ENCODE measurements at places on chromosomes 5 and 9.

DNA sequence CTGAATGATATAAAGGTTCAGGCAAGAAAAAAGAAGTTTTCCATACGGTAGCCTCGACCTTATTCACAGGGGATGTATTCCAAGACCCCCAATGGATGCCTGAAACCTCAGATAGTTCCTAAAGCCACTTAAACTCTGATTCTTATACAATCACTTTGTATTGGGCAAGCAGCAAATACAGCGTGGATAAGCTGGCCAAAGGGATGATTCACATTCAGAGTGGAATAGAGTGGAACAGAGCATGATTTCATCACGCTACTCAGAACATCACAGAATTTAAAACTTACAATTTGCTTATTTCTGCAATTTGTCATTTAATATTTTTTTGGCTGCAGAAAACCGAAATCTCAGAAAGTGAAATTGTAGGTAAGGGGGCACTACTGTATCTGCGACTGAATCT lies 40.5 kb upstream of the CDH18 start:
- DNase-seq = no peak

DNA sequence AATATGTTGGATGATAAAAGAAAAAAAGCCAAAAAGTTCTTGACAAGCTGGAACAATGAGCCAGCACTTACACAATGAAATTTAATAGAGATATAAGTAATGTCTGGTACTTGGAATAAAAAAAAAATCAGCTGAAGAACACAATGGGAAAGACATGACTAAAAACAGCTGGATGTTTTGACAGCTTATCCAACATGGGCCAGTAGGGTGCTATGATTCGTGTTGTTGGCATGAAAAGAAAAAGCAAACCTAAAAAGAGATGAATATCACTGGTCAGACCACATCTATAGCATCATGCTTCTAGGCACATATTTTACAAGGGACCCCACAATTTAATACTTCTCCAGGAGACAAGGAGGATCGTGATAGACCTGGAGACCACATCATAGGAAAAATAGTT lies 175.3 kb downstream of the ARL15 start:
- DNase-seq = no peak

DNA sequence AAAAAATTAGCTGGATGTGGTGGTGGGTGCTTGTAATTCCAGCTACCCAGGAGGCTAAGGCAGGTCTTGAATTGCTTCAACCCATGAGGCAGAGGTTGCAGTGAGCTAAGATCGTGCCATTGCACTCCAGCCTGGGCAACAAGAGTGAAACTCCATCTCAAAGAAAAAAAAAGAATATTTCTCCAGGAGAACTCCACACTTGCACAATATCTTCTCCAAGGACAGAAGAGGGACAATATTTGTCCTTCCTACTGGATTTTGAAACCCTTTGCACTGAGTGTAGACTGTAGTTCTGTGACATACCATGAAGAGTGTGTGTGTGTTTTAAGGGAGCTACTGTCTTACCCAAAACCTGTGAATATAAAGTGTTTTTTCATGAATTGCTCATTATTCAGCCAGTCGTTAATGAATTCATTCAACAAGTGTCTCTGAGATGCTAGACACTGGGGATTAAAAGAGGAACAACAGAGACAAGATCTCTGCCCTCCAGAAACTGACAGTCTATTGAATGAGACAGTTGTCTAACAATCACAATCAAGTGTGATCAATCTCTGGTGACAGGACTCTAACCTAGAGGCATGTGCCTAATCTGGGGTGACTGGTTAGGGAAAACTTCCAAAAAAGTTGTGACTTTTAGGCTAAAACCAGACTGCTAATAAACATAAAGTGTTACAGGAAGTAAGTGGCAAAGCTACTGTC lies 9.8 kb upstream of the UBE2D2 start:
- DNase-seq = no peak

DNA sequence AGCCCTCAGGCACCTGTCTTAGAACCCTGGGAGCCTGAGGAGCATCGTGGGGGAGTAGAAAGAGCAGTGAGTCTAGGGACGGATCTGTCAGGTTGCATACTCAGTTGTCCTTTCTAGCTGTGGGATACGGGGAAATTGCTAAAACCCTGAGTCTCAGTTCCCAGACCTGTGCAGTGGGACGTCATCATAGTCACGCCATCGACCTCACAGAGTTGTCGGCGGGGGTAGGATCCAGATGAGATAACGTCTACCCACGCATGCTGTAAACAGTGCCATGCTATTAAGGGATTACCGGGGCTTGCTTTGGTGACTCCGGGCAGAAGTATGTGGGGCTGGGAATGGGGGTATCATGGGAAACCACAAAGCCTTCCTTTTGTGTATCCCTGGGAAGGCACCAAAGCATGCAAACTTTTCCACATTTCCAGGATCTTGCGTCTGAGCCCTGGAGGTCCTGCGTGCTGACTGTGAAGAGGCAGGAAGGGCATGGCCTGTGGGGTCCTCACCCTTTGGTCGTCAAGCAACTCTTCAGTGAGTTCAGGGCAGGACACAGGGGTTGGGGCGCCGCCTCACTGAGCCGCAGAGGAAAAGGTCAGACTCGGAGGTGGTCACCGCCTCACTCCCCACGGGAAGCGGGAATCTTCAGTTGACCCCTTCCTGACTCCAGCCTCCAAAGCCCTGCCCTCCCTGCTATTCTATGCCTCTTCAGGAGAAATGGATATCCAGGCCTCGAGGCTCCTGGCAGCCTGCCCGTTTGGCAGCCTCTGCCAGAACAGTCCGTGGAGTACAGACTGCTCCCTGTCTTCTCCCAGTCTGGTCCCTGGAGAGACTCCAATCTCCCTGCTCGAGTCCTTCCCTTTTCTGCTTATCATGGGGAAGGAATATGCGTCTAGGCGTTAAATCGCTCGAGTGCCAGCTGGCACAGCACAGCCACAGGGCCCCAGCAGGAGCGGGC lies 186.8 kb upstream of the KLF9 start:
- peak; percentile 89 for DNase-seq

DNA sequence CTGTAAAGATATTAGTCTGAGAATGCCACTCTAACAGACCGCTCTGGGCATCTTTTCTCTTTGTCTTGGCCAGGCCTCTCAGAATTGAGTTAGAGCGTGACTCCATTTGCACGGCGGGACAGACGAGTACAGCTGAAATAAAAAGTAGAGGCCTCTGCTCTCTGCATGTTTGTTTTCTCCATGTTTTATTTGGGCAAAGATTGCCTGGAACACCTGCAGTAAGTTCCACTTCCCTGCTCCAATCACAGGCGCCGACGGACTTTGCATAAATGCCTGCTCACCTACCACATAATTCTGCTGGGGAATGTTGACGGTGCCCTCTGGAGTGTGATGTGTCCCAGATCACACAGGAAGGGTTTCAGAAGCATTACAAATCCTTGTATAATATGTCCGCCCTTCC lies 10.6 kb downstream of the SPOCK1 start:
- no peak for DNase-seq

GRCh38 chr5:172785429-172786088 lies 14.6 kb upstream of the DUSP1 start:
- DNase-seq = no peak

- DNase-seq = no peak
These were observed 510.3 kb upstream of the CLINT1 start for GRCh38 chr5:158369241-158369640.

DNA sequence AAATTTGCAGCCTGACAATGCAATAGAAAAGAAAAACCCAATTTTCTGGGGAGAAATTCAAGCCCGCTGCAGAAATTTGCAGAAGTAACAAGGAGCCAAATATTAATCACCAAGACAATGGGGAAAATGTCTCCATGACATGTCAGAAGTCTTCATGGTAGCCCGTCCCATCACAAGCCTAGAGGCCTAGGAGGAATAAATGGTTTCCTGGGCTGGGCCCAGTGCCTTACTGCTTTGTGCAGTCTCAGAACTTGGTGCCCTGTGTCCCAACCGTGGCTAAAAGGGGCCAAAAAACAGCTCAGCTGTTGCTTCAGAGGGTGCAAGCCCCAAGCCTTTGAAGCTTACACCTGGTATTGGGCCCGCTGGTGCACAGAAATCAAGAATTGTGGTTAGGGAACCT lies 23.6 kb upstream of the EGFLAM start:
- DNase-seq = no peak

GRCh38 chr9:84103651-84104377 lies 123.2 kb downstream of the RMI1 start:
- no peak for DNase-seq

DNA sequence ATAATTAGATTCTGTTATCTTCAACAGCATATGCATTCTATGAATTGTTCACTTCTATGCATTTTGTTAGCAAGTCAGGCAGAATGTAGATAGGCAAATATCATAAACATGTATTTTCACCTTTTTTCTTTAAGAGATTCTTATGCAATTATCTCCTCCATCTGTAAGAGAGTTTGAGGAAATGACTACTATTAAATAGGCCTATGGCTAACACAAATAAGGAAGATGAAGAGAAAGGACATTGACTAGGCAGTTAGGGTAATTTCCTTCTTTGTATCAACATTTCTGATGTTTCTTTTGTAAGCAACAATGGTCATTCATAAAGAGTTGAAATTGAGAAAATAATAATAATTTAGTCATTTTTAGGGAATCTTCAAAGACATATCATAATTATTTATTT lies 145.2 kb upstream of the CDH12 start:
- DNase-seq = no peak

DNA sequence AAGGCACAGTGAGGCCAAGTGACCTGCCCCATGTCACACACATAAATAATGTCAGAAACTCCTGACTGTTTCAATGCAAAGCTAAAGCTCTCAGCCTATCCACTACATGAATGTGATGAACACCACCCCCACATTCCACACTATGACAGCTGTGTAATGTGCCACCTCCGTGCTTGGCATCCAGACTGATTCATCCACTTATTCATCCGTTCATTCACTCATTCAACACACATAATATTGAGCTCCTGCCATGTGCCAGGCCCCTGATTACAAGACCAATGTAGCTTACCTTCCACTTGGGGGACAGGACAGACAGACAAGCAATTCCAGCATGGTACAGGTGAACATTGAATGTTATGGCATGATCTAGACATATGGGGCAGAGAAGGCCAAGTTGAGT lies 46.2 kb upstream of the FABP6 start:
- no peak for DNase-seq

GRCh38 chr5:138110266-138110963 lies 26.6 kb downstream of the WNT8A start:
- no peak for DNase-seq

DNA sequence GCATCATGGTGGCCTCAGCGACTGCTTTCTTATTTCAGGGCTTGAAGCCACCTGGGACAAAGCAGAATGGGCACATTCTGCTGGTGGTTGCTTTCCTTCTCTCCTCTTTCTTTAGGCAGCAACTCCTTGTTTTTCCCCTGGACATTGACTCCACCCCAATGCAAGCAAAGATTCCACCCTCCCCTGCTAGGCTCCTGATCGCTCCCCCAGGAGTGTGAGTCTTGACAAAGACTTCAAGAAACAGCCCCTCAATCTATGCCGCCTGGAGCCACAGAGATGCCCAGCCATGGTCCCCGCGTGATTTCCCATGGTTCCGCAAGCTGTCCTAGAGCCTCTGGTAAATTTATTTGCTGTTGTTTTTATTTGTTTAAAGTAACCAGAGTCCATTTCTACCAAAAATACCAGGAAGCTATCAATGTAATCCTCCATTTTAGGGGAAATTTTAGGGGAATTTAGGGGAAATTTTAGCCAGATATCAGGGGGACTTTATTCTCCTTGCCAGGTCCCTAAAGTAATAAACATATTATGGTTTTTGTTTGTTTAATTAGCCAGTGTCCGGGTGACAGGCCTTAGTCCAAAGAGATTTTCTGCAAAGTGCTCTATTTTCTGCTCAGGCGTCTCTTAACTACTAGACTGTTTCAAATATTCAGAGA lies 2.3 kb downstream of the KCNMB1 start:
- no peak for DNase-seq

- no peak for DNase-seq
These were observed 18.8 kb upstream of the ALDH1B1 start for GRCh38 chr9:38373679-38374078.

GRCh38 chr9:35414889-35415288 lies 75.0 kb upstream of the RUSC2 start:
- no peak for DNase-seq

DNA sequence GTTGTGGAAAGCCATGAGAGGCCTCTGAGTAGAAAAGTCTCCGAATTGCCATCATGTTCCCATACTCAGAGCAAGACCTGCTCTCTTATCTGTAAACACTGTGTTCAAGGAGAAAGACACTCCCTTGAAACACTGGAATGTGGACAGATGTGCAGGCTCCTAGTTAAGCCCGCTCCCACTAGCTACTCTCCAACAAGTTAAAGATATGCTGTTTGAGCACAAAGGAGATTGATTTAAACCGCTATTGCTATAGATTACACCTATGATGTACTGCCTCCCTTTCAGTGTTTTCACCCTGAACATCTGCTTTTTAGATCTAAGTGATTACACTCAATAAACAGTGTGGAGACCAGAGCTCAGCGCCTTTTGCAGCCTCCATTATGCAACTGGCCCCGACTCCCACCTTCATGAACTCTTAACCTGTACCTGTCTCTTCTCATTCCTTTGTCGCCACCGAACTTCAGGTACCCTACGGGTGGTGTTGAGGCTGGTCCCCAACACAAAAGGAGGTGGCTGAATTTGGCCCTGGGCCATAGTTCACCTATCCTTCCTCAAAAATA lies 47.5 kb downstream of the TMEM245 start:
- no peak for DNase-seq

DNA sequence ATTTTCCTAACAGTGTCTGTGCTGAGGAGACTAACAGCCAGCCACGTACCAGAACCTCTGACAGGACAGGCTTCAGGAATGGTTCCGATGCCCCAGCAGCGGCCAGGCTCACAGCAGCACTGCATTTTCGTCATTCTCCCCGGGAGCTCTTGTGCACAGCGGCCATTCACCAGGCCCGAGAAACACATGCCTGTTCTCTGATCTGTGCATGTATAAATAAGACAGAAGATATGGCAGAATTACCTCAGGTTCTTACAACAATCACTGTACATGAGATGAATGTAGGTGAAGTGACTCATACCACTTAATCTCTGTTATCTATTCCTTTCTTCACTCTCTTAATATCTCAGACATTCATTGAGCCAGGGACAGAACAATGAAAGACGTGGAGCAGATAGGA lies 143.0 kb downstream of the FBN2 start:
- no peak for DNase-seq
